ENCODE measurements at places on chromosomes 7 and 10. TPM values are rescaled to one million over a fixed set of nuclear protein-coding genes. Genes with fewer than 3 reads are reported as not detected.

DNA sequence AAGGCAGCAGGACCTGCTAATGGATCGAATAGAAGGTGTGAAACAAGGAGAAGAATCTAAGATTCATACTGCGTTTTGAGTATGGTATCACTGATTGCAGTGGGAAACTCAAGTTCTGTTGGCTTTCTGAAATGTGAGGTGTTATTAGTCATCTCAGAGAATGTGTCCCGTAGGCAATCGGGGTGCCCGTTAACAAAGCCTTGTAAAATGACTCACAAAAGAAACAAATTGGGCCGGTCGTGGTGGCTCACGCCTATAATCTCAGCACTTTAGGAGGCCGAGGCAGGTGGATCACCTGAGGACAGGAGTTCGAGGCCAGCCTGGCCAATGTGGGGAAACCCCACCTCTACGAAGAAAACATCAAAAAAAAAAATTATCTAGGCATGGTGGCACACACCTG is 118.2 kb upstream of the C7orf33 start:
- DNase-seq: no peak

DNA sequence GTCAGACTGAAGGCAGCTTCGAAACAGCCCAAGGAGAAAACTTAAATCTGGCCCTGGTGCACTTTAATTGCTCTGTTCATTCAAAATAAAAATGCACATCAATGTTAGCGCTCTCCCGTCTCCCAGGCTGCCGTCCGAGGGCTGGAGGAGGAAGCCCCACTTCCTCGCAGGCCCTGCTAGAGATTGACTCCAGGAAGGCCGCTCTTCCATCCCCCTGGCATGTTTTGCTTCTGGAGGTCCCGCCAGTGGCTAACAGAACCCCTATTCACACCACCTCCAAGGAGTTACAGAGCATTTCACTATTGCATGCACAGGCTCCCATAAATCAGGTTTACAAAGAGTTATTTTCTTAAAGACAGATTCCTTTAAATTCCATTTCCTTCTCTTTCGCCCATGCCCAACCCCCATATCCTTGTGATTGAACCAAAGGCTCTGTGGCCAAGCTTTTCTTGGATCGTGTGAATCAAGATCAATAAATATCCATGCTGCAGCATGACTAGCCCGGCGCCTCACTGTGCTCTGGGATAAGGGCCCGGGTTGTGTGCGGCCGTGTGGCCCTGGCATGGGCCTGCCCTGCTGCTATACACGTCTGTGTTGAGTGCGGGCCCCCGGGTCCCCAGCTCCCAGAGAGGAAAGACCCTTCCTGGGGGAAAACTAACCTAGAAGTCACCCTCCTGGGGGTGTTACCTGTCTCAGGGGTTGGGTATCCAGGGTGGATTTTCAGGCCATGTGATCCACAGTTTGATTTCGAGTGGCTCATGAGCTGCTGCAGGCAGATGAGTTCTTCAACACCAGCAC is 118.7 kb upstream of the GDF10 start:
- DNase-seq: no peak

GRCh38 chr7:30682212-30683083 is at the start of gene CRHR2:
TSS of gene CRHR2 (minus strand) at chr7:30682456. CDS start at chr7:30682280, 176 bp downstream.
- DNase-seq: no peak

GRCh38 chr10:58220769-58221451 is 46.8 kb downstream of the IPMK start:
- DNase-seq: no peak

DNA sequence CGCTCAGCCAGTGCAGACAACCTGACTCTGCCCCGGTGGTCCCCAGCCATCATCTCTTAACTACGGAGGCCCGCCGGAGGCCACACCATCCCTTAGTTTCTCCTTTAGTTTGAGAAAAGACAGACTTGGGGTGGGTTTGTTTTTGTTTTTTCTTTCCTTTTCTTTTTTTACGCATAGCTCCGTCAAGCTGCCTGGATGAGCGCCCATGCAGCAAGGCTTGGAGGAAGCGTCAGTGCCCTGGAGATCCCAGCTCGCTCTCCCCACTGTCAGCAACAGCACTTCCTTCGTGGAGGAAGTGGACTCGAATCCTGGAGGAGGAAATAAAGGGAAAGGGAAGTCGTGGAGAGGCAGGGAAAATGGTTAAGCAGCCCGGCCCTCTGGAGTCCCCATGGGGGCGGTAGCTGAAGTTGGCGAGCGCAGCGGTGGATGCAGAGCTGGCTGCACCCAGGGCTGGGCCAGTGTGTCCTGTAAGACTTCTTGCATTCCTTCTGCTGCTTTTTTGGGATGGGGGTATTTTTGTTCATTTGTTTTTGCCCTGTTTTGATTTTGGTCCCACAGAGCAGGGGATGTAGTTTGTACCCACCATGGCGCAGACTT is 35.9 kb upstream of the GJD4 start:
- DNase-seq: no peak

DNA sequence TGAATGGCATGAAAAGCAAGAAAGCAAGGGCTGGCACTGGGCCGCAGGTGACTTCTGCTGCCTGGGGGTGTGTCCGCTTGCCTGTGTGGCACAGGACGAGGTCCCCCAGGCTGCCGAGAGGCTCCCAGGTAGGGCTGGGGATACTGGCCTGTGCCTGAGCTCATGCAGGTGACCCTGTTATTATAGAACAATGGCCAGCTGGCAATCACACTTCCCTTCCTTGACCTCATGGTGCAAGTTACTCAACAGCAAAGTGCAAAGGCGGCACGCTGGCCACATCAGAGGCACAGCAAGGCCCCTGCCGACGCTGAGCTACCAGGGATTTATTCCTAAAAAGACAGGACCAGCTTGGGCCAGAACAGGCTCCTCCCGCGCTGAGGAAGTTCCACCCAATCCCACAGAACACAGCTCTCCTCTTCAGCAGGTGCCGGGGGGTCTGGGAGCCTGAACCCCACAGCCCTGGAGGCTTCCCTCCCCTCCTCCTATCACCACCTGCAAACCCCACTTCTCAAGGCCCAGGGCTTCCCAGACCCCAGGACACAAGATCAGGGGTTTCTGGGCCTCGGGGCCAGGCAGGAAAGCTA is 1.4 kb upstream of the ADAM8 start:
- DNase-seq: no peak

GRCh38 chr10:19702215-19702614 is 114.0 kb upstream of the PLXDC2 start:
- no peak for DNase-seq

DNA sequence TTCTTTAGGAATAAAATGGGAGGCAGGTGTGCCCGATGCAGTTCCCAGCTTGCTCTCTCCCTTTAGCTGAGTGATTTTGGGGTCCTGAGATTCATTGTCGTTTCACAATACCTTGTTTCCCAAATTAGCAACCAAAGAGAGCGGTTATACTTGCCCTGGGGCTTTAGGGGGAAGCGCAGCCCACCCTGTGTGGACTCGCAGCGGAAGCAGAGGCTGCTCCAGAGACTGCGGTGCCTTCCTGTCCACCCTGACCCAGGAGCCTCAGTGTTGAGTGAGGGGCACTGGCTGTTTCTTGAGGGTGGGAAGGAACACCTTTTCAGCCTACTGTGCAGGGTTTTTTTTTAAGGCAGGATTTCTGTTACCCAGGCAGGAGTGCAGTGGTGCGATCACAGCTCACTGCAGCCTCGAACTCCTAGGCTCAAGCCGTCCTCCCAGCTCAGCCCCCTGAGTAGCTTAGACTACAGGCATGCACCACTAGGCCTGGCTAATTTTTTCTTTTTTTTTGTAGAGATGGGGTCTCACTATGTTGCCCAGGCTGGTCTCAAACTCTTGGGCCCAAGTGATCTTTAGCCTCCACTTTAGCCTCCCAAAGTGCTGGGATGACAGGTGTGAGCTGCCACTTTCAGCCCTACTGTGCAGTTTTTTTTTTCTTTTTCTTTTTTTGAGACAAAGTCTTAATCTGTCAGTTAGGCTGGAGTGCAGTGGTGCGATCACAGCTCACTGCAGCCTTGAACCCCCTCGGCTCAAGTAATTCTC is 67.0 kb downstream of the DNAJB6 start:
- no peak for DNase-seq

GRCh38 chr10:34151931-34152330 is 663.2 kb downstream of the PARD3 start:
- DNase-seq: no peak

- no peak for DNase-seq
Measured at GRCh38 chr10:72821606-72822005, 71.9 kb upstream of the OIT3 start.

DNA sequence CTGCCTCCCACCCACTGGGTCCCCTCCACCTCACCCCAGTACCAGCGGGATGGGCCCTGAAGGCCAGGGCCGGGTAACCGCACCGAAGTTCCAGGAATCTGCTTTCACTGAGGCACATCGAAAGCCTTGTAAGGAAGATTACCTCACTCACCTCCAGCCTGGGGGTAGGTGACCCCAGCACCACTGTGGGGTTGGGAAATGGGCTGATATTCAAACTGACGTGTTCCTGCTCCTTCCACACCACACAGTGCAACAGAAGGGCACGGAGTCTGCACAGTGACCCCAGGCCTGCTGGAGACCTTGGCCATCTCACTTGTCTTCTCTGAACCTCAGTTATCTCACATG is 29.8 kb downstream of the NPS start:
- DNase-seq: no peak

DNA sequence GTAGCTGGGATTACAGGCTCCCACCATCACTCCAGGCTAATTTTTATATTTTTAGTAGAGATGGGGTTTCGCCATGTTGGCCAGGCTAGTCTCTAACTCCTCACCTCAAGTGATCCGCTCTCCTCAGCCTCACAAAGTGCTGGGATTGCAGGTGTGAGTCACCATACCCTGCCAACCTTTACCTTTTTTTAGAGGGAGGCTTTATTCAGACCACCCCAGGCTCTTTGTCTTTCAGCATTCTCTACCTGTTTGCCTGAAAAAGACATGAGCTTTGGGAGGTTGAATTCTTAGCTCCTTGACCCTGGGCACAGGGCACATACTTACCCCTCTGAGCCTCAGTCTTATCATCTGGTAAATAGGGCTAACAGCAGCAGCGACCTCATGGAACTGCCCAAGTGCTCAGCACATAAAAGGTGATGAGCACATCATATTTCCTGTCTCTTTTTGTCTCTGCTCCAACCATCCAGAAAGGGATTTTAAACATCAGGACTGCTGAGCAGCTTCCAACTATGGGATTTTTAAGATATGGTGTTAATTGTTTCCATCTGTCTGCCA is 17.0 kb downstream of the FRMPD2 start:
- DNase-seq: no peak

DNA sequence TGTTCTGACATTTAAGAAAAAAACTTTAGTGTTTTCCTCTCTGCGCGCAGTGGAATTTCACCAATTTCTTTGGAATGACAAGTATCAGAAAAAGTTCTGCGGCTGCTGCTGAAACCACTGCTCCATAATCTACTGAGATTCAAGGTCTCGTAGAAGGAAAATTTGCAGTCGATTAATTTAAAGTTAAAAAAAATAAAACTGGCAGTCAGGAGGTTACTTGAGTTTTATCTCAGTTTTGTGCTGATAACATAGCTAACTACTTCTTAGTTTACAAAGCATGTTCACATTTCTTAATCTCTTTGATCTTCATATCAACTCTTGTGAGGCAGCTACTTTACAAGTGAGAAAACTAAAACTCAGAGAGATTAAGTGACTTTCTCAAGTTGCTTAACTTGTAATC is 18.2 kb upstream of the CALD1 start:
- DNase-seq: no peak

DNA sequence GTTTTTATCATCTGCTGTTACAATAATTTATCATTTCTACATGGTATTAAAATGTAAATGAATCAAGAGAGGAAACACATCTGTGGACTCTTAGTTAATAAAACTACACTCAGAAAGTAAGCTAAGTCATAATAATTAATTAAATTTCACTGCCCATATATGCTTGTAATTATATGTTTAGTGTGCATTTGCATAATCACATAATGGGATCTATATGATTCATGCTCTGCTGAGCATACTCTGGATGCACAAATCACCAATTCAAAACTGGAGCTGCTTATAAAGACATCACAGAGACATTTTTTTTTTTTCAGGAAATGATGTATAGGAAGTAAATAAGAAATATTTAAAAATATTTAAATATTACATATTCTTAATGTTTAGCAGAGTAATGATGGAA is 151.6 kb upstream of the STEAP4 start:
- no peak for DNase-seq

DNA sequence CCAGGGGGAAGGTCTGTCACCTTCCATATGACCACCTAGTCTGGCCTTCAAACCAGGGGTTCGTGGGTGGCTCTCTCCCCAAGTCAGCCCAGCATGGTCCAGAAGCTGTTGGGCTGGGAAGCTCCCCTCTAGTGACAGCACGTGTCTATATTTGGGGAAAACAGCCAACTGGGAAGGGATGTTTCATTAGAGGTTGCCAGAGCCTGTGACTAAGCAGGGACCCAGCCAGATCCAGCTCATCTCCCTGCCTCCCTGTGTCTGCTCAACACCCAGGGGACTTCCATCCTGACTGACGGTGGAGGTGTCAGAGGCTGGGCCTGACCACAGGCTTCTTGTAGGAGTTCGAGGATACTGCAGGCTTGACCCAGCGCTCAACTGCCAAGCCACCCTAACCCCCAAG is 10.5 kb downstream of the STYXL1 start:
- no peak for DNase-seq

- no peak for DNase-seq
Measured at GRCh38 chr10:11299125-11299524, 281.5 kb downstream of the CELF2 start.

DNA sequence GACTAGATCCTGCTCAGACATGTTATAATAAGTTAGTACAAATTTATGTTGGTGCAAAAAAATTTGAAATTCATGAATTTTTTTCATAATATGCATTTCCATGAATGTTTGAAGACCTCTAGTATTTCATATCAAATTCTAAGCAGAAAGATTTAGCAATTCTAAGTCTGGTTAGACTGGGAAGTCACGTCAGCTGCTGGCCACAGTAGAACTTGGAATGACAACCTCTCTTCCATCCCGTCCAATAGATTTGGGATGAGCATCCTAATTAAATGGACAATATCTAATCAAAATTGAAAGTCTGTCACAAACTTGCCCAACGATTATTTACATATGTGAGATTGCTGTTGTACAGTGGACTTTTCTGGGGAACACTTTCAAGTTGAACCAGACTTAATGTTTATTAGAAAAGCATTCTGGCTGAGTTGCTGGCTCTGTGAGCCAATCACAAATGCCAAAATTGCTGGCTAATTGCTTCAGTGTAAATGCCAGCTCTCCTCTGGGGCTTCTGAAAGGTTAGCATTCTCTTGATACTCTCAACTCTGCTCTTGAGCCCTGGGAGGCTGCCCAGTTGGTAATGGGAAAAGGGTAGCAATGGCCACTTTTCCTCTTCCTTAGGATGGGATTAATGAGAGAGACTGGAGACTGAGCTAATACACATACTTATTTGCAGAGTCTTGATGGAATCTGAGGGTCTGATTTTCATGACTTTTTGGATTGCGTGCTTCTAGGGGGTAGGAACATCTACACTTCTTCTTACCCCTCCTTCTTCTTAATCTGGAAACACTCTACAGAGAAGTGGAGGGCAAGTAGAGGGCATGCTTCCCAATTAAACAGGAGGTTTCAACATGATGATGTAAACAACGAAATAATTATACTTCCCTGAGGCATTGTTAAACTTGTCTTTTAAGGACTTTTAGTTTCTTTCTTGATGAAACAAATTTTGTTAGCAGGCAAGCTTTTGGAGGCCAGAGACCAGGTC is 253.5 kb downstream of the BAMBI start:
- DNase-seq: no peak

- DNase-seq: peak; percentile 42
Measured at GRCh38 chr10:103921750-103922195, 3.8 kb upstream of the STN1 start.

The SLC18A2 gene
- not detected for total RNA-seq

The SLC39A12 gene
- not detected for total RNA-seq

The PLEKHS1 gene
- total RNA-seq: not detected

The VSTM2A gene
- total RNA-seq: not detected

The OR2A1 gene
- total RNA-seq: not detected

The PRKAR2B gene
- total RNA-seq: 0.37 TPM

All from activated T-helper 2 cell treated with anti-CD3 and anti-CD28 coated beads, Interferon-gamma antibody, Interleukin-2, Interleukin-4, amounts not matched to agents 10 μg/mL and 5 μg/mL and 100 μg/mL, durations not matched to agents 14 hours and 24 hours and 36 hours (primary cell).